ENCODE measurements at places on chromosomes 16 and 17. TPM values are rescaled to one million over a fixed set of nuclear protein-coding genes. Genes with fewer than 3 reads are reported as not detected.

Gene LUC7L
- total RNA-seq: 94.8 TPM

Gene NPIPA7
- total RNA-seq: 6.3 TPM

Gene SEPTIN12
- not detected for total RNA-seq

Gene ABCA5
- total RNA-seq: 34.9 TPM

Gene PYY
- not detected for total RNA-seq

Gene DRG2
- 38.9 TPM for total RNA-seq

DNA sequence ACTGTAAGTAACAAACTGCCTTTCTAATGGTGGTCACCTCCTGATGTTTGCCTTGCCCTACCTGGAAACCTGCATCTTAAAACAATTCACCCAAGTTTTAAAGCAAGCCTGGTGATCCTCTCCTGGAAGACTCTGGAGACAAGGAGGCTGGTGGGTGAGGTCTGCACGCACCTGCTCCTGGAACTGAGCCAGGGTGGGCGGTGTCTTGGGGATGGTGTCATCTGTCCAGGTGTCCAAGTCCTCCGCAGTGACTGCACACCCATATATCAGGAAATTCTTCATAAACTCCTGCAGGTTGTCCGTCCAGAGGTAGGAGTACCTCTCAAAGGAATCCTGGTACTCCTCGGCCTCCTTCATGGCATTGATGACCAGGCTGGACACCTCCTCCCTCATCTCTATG is 44.9 kb downstream of the DNAH17 start:
- H3K27me3 ChIP-seq: no peaks in the 10 kb centered on the region
- H3K4me3 ChIP-seq: no peak overlapping the region
- H3K4me1 ChIP-seq: peaks cover 31% of the 10 kb centered on the region

GRCh38 chr16:11004973-11005610 is 60.7 kb downstream of the CLEC16A start:
- H3K27ac ChIP-seq: no peak overlapping the region
- DNase-seq: no peak
- H3K36me3 ChIP-seq: peaks cover 47% of the 10 kb centered on the region
- no peaks in the 10 kb centered on the region for H3K4me1 ChIP-seq

- no peaks in the 10 kb centered on the region for H3K4me1 ChIP-seq
- no peak overlapping the region for H3K4me3 ChIP-seq
Observed at GRCh38 chr16:3413730-3414379, 12.8 kb downstream of the ZNF174 start.

DNA sequence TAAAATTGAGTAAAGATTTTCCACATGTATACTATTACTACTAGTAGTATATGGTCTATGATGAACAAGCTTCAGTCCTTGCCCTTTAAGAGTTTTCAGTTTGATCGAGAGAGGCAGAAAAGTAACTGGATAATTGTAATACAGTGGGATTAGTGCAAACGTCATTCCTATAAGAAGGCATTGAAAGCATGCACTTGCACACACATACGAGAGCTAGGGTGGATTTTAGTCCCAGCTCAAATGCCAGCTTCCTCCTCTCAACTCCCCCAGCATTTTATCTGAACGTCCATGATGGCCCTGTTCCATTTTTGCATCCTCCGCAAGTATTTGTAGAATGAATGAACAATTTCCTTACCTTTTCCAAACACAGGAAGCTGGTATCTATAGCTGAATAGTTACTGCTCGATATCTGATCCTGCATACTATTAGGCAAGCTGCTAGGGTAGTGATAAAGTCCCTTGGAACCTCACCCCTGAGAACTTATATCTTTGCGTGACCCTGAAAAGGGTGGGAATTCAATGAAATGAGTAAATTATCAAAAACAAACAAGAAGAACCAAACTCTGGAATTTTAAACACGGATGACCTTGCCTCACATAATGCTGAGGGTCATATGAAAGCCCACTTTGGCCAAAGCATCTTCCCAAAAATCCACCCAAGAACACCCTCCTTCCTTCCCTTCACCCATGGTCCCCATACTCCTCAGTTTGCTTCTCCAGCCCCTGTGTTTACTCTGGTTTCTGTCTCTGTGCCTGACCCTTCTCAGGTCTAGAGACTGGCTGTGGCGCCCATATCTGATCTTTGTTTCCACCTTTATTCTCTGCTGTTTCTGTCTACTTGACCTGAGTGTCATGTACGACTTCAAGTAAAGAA is 60.5 kb downstream of the TMEM100 start:
- H3K36me3 ChIP-seq: no peaks in the 10 kb centered on the region
- H3K4me3 ChIP-seq: no peak overlapping the region
- no peaks in the 10 kb centered on the region for H3K27me3 ChIP-seq

DNA sequence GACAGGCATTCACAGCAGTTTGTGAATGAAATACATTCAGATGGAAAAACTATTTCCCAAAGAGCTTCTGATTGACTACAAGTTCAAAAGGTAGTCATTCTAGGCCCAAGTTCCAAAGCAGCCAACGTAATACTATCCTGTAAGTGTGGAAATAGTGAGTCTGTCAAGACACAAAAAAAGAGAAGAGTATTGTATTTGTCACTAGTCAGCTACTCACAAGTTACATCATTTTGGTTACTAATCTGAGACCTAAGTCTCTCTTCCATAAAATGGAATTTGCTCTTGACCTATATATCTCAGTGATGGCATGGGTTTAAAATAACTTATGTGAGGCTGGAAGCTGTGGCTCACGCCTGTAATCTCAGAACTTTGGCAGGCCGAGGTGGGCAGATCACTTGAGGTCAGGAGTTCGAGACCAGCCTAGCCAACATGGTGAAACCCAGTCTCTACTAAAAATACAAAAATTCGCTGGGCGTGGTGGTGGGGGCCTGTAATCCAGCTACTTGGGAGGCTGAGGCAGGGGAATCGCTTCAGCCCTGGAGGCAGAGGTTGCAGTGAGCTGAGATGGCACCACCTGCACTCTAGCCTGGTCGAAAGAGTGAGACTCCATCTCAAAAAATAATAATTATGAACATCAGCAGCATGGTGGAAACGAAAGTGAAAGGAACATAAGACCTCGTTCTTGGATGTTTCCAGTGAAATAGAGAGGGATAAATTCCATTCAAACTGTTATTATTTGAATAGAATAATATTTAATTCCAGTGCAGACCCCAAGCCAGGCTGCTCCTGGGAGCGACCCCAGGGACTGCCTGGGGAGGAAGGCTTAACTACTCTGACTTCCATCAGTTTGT is 2.9 kb downstream of the CMC2 start:
- H3K36me3 ChIP-seq: no peaks in the 10 kb centered on the region
- no peak overlapping the region for H3K27ac ChIP-seq
- peak overlapping the region; percentile 79 for H3K4me3 ChIP-seq

DNA sequence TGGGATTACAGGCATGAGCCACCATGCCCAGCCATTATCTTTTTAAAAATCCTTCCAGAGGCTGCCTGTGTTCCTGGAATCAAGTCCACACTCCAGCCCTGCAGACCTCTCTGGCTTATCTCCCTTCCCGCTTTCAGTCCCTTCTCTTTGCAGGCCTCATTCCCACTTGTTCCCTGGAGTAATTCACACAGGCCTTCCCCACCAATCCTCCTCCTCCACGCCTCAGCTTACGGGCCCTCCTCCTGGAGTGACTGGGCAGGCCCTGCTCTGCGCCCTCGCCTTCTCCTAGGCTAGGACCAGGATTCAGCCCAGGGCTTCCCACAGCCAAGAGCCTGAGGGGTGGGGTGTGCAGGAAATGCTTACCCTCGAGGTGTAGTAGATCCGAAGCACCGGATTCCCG is 2.8 kb downstream of the CDIPT start:
- H3K27me3 ChIP-seq: no peaks in the 10 kb centered on the region
- H3K27ac ChIP-seq: no peak overlapping the region
- DNase-seq: no peak
- H3K4me3 ChIP-seq: no peak overlapping the region

DNA sequence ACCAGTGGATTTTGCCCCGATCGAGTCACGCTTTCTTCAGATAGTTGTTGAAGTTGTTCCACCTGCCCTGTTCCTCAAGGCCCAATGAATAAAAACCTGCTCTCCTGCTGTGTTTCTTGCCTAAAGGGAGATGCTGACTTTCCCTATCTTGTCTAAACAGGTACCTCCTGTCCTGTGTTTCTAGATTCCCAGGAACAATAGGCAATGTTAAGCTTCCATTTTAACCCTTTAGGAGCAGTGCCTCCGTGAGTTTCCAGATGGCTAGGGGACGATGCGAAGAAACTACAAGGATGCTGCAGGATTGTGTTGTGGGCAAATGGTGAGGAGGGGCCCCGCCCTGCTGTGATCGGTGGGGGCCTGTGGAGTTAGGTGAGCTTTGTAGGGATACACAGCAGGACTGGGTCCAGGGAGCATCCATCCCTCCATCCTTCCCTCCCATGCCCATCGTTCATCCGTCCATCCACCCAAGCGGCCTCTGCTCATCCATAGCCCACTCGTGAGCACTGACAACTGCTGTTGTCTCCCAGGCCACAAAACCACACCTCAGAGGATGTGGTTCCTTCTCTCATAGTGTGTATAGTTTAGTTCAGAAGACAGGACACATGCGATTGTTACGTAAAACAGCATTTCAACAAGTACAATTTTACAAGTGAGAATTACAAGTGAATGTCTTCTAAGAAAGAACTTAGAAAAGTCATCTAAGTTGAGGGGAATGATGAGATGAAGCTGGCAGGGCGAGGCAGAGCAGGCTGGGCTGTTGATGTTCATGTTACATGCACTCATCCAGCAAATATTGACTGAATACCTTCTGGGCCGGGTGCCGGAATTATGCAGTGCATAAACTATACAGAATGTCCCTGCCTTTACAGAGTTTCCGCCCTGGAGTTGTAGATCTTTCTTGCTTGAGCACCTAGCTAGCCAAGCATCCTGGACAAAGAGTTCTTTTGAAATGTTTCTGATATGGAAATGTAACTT is 5.2 kb downstream of the ARSG start:
- no peaks in the 10 kb centered on the region for H3K27me3 ChIP-seq
- no peaks in the 10 kb centered on the region for H3K36me3 ChIP-seq

DNA sequence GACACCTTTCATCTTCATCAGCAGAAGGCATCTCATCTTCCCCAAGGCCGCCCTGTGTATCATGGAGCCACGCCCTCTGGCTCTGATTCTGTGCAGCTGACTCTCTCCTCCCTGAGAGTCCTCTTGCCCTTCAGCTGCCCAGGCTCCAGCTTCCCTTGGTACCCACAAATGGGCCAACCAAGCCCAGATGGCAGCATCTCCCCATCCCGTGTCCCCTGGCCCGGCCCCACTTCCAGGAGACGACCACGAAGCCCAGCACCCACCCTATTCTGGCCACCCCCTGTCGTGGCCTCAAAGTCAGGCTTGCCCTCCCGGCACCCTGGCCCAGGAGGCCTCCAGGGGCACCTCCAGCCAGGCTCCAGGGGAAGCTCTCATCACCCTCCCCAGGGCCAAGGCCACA is 31.3 kb upstream of the KSR1 start:
- no peaks in the 10 kb centered on the region for H3K4me1 ChIP-seq
- no peak for DNase-seq
- no peak overlapping the region for H3K4me3 ChIP-seq

GRCh38 chr16:10037751-10038150 is 144.5 kb downstream of the GRIN2A start:
- no peak overlapping the region for H3K4me3 ChIP-seq
- peaks cover 3% of the 10 kb centered on the region for H3K4me1 ChIP-seq
- H3K27me3 ChIP-seq: peaks cover 5% of the 10 kb centered on the region
- H3K36me3 ChIP-seq: no peaks in the 10 kb centered on the region
- no peak for DNase-seq
- H3K27ac ChIP-seq: no peak overlapping the region

GRCh38 chr17:49779156-49779738 is 9.2 kb upstream of the KAT7 start:
- no peaks in the 10 kb centered on the region for H3K27me3 ChIP-seq
- no peak overlapping the region for H3K4me3 ChIP-seq
- no peak overlapping the region for H3K27ac ChIP-seq
- peaks cover 3% of the 10 kb centered on the region for H3K4me1 ChIP-seq

DNA sequence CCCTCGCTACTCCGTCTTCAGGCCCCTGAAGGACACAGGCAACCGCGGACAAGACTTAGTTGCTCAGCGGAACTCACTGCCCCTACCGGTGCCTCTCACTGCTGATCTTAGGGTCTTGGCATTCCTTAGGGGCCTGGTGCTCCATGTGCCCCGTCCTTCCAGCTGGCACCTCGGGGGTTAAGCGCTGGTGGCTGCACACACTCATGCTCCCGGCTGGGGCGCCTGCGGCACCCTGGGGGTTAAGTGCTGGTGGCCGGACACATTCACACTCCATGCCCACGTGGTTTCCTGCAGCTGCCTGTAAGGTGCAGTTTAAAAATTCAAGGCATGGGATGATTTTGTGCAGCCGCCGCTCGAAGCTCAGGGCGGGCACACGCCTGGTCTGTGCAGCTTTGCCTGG is 45.1 kb downstream of the BAIAP2 start:
- DNase-seq: no peak
- no peak overlapping the region for H3K27ac ChIP-seq
- H3K27me3 ChIP-seq: no peaks in the 10 kb centered on the region
- no peaks in the 10 kb centered on the region for H3K36me3 ChIP-seq
- no peaks in the 10 kb centered on the region for H3K4me1 ChIP-seq

- H3K4me1 ChIP-seq: peaks cover 43% of the 10 kb centered on the region
- no peak within 1 kb of the TSS for H3K27ac ChIP-seq
- peaks cover 13% of the 10 kb centered on the region for H3K27me3 ChIP-seq
- peak within 1 kb of the TSS; percentile 65 for H3K4me3 ChIP-seq
Observed at GRCh38 chr16:85898521-85899442, at the start of gene IRF8. IRF8 (plus strand) TSS chr16:85899162; CDS start chr16:85903016, 3,854 bp downstream.

DNA sequence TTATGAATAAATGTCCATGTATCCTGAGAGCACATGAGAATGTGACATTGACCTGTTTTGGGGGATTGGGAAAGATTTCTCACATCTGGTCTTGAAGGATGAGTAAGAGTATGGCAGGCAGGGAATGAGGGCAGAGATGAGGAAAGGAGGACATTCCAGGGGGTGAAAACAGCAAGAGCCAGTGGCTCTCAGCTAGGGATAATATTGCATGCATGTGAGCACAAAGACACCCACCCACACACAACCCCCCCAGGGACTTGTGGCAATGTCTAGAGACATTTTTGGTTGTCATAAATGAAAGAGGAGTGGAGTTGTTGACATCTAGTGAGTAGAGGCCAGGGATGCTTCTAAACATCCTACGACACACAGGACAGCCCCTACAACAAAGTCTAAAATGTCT is 6.0 kb downstream of the MYO1D start:
- H3K27me3 ChIP-seq: no peaks in the 10 kb centered on the region
- H3K4me3 ChIP-seq: no peak overlapping the region
- H3K36me3 ChIP-seq: no peaks in the 10 kb centered on the region
- DNase-seq: no peak
- no peak overlapping the region for H3K27ac ChIP-seq

- H3K4me1 ChIP-seq: peaks cover 15% of the 10 kb centered on the region
- no peak overlapping the region for H3K27ac ChIP-seq
Observed at GRCh38 chr17:21046216-21046615, 3.4 kb upstream of the USP22 start.

GRCh38 chr17:76948726-76949342 is 80.6 kb downstream of the MGAT5B start:
- no peak overlapping the region for H3K4me3 ChIP-seq
- no peak for DNase-seq
- H3K27me3 ChIP-seq: no peaks in the 10 kb centered on the region
- H3K36me3 ChIP-seq: no peaks in the 10 kb centered on the region
- no peak overlapping the region for H3K27ac ChIP-seq

All from CD4-positive, alpha-beta T cell (primary cell).